ENCODE measurements at places on chromosomes 2 and 18.

DNA sequence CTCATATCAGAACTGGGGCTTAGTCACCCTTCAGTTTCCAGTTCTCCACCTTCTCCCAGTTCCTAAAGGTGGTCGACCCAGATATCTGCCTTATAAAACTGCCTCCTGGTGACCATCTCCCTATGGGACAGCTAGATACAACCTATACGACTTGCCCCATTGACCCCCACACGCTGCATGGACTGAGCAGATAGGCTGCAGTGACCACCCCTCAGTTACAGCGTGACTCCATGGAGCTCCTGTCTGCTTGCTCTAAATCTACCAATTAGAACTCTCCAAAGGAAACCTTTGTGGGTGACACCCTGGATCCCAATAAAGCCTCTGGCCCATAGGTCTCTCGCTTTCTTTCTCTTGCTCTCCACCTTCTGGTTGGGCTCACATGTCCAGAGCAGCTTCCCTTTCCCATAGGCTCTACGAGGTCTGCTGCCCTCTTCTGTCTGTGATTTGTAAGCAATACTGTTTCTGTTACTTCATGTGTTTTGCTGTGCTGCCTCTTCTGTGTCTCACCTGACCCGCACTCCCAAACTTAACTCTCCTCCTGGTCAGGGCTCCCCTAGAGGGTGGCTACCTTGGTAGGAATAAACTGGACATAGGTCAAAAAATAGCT is 971.3 kb upstream of the FAM98A start:
- DNase-seq, result no peak

- DNase-seq, result no peak
Observed at GRCh38 chr2:42214669-42215068, 45.5 kb downstream of the EML4 start.

DNA sequence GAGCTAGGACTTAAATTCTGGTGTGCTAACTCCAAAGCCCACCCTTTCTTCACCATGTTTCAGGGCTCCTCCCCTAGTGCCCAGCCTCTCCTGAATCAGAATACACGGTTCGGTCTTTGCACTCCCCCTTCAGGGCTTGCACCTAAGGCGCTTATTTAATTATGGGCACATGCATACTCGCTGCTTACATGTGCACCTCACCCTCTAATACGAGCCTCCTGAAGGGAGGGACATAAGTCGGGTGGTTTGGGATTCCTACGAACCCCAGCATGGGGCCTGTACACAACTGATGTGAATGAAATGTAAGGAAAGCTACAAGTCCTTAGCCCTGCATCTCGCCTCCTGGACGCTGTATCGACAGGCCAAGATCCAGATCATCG is 435 bp downstream of the IFT172 start:
- no peak for DNase-seq

GRCh38 chr2:28155627-28156026 is 237.0 kb upstream of the FOSL2 start:
- DNase-seq, result no peak

GRCh38 chr2:11784747-11785610 is 38.5 kb downstream of the LPIN1 start:
- no peak for DNase-seq

- peak; percentile 39 for DNase-seq
Observed at GRCh38 chr2:46632349-46632748, 153.0 kb downstream of the TMEM247 start.

Measured in BJ (cell line).